ENCODE measurements at places on chromosomes 12 and 14.

GRCh38 chr12:18754124-18754707 is 16.3 kb downstream of the CAPZA3 start:
- H3K4me3 ChIP-seq, result no peak overlapping the region
- H3K36me3 ChIP-seq, result no peaks in the 10 kb centered on the region
- peaks cover 30% of the 10 kb centered on the region for H3K4me1 ChIP-seq
- peak overlapping the region; percentile 94 for H3K27ac ChIP-seq

GRCh38 chr12:71536279-71536938 is 96.8 kb downstream of the LGR5 start:
- no peaks in the 10 kb centered on the region for H3K36me3 ChIP-seq
- H3K4me1 ChIP-seq, result no peaks in the 10 kb centered on the region
- H3K4me3 ChIP-seq, result no peak overlapping the region
- DNase-seq, result peak; percentile 26
- H3K27ac ChIP-seq, result no peak overlapping the region

DNA sequence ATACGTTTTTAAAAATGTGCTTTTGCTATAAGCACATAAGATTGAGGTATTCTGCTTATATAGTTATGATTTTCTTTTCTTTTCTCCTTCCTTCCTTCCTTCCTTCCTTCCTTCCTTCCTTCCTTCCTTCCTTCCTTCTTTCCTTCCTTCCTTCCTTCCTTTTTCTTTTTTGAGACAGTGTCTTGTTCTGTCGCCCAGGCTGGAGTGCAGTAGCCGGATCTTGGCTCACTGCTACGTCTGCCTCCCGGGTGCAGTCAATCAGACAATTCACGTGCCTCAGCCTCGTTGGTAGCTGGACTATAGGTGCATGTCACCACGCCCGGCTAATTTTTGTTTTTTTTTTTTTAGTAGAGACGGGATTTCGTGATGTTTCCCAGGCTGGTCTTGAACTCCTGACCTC is 5.8 kb downstream of the CFAP54 start:
- no peaks in the 10 kb centered on the region for H3K27me3 ChIP-seq
- no peaks in the 10 kb centered on the region for H3K36me3 ChIP-seq
- H3K4me1 ChIP-seq, result no peaks in the 10 kb centered on the region
- DNase-seq, result no peak
- no peak overlapping the region for H3K27ac ChIP-seq
- no peak overlapping the region for H3K4me3 ChIP-seq

DNA sequence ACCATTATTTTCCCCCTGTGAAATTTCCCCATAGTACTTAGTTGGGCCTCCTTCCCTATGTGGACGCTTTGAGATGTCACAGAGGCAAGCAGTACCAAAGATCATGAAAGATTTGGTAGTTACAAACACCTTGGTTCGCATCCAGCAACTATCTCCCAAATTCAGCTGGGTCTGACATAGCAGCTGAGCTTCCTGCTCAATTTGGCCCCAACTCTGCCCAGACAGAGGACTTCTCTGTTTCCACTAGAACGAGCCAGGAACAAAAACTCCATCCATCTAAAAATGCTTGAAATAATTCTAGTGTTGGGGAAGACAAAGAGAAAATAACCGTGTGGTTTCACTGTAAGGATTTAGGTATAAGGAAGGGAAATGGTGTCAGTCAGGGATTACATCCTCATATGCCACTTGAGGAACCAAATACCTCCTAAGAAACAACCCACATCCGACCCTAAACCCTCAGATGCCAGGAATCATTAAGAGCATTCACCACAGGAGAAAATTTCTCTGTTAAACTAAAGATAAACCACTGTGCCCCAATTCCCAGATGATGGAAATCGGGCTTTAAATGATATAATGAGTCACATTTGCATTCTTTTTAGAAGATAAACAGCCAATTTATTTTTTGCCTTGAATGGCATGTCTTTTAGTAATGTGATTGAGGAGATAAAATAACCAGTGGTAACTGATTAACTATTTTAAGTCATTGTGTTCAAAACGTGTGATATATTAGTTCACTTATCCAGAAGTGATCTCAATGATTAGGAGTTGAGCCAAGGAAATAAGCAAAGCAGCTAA is 103.7 kb upstream of the IFNG-AS1 start:
- no peak overlapping the region for H3K4me3 ChIP-seq
- H3K27ac ChIP-seq, result no peak overlapping the region
- DNase-seq, result peak; percentile 33
- H3K27me3 ChIP-seq, result no peaks in the 10 kb centered on the region
- no peaks in the 10 kb centered on the region for H3K4me1 ChIP-seq
- no peaks in the 10 kb centered on the region for H3K36me3 ChIP-seq

DNA sequence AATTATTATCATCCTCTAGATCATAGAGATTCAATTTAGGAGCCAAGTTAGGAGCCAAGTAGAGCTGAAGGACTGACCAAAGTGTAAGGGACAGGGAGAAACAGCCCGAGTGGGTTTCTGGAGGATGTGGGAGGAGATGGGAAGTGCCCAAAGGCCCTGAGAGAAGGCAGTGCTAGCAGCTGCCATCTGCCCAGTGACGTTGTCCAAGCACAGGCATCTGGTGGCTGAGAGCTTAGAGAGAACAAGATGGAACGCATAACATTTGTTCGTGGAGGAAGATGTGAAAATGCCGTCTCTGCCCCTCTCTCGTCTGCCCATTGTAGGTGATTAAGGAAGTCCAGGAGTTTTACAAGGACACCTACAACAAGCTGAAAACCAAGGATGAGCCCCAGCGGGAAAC is 34.7 kb downstream of the CD9 start:
- H3K4me3 ChIP-seq, result no peak overlapping the region
- H3K4me1 ChIP-seq, result no peaks in the 10 kb centered on the region
- H3K27ac ChIP-seq, result no peak overlapping the region
- DNase-seq, result no peak

- no peaks in the 10 kb centered on the region for H3K27me3 ChIP-seq
- H3K27ac ChIP-seq, result no peak overlapping the region
- H3K36me3 ChIP-seq, result no peaks in the 10 kb centered on the region
- H3K4me1 ChIP-seq, result no peaks in the 10 kb centered on the region
These were observed 274.6 kb downstream of the BTG1 start for GRCh38 chr12:91870872-91871707.

DNA sequence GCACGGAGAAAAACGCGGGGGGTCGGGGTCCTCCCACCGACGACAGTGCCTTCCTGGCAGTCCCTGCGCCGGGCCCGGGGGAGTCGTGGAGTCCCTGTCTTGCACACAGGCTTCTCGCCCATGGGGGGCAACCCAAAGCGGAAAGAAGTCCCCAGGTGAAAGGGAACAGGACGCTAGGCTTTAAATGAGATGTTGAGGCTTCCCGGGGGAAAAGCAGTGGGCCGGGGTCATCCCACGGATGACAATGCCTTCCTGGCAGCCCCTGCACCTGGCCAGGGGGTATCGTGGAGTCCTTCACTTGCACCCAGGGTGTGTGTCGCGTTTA is 162.9 kb upstream of the ALG10B start:
- no peaks in the 10 kb centered on the region for H3K27me3 ChIP-seq
- no peaks in the 10 kb centered on the region for H3K36me3 ChIP-seq
- H3K27ac ChIP-seq, result no peak overlapping the region
- DNase-seq, result no peak
- no peaks in the 10 kb centered on the region for H3K4me1 ChIP-seq

DNA sequence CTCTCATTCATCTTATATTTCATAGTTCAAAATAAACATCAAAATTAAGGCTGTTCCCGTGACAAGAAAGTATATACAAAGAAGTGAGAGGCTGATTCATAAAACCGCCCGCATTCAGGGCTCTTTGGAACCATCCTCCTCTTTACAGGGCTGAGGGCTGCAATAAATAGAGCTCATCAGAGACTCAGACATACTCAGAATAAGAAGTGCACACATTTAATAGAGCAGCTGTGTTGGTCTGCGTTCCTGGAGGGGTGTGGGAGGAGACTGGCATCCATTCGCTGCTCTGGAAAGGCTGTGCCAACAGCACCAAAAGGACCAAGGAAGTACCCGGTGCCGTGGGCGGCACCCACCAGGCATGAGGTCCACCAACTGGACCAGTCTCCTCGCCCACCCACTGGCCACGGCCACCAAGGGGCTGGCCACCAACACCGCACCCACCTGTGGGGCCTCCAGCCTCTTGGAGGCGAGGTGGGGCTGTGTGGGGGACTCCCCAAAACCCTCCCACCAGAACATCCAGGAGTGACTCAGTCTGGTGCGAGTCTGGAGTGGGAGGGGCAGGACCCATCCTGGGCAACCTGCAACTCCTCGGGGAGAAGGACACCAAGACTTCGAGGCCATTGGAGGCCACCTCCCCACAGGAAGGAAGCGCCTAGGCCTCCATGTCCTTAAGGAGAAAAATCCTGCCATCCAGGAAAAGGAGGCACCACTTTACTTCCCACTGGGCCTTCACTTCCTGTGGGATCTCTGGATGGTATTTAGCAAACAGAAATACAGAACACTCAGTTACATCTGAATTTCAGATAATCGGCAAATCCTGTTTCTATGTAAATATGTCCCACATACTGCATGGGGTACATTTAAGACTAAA is 32.7 kb downstream of the VCPKMT start:
- H3K4me3 ChIP-seq, result no peak overlapping the region
- no peaks in the 10 kb centered on the region for H3K27me3 ChIP-seq
- no peaks in the 10 kb centered on the region for H3K4me1 ChIP-seq
- no peaks in the 10 kb centered on the region for H3K36me3 ChIP-seq
- H3K27ac ChIP-seq, result no peak overlapping the region

DNA sequence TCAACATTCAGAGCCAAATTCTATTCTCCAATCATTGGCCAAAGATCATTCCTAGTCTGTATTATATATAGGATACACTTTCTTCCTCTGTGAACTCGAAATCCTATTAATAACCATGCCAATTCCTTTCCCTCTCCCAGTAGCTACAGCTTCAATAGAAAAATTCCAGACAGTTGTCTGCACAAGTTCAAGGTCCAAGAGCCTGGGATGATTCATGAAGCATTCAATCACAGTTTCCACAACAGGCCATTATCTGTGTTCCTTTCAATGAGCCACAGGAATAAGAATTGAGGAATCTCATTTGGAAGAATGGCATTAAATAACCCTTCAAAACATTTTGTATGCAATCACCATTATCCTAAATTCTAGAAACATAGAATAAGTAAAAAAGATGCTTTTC is 437.4 kb downstream of the RMST start:
- no peaks in the 10 kb centered on the region for H3K4me1 ChIP-seq
- DNase-seq, result no peak
- no peaks in the 10 kb centered on the region for H3K27me3 ChIP-seq
- H3K4me3 ChIP-seq, result no peak overlapping the region
- no peaks in the 10 kb centered on the region for H3K36me3 ChIP-seq

DNA sequence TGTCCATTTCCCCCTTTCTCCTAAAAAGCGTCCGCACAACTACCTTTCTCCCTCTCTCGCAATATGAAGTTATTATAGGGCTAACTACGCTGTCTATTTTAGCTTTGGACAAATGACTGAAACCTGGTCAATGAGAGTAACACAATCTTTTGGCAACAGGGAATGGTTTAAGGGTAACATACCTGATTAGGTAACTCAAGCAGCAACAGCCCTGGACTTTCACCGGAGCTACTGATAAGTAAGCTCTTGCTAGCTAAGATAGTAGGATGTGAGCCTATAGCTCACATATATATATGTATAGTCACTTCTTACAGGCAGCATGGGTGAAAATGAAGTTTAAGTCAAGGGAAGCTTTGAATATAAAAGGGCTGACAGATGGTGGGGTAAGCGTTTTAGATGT is 313.0 kb downstream of the CEP128 start:
- H3K27me3 ChIP-seq, result no peaks in the 10 kb centered on the region
- H3K4me1 ChIP-seq, result no peaks in the 10 kb centered on the region
- no peaks in the 10 kb centered on the region for H3K36me3 ChIP-seq

GRCh38 chr12:127271776-127272175 is 995.2 kb upstream of the TMEM132C start:
- no peak overlapping the region for H3K27ac ChIP-seq
- no peaks in the 10 kb centered on the region for H3K27me3 ChIP-seq
- H3K36me3 ChIP-seq, result no peaks in the 10 kb centered on the region
- H3K4me3 ChIP-seq, result no peak overlapping the region
- no peak for DNase-seq

DNA sequence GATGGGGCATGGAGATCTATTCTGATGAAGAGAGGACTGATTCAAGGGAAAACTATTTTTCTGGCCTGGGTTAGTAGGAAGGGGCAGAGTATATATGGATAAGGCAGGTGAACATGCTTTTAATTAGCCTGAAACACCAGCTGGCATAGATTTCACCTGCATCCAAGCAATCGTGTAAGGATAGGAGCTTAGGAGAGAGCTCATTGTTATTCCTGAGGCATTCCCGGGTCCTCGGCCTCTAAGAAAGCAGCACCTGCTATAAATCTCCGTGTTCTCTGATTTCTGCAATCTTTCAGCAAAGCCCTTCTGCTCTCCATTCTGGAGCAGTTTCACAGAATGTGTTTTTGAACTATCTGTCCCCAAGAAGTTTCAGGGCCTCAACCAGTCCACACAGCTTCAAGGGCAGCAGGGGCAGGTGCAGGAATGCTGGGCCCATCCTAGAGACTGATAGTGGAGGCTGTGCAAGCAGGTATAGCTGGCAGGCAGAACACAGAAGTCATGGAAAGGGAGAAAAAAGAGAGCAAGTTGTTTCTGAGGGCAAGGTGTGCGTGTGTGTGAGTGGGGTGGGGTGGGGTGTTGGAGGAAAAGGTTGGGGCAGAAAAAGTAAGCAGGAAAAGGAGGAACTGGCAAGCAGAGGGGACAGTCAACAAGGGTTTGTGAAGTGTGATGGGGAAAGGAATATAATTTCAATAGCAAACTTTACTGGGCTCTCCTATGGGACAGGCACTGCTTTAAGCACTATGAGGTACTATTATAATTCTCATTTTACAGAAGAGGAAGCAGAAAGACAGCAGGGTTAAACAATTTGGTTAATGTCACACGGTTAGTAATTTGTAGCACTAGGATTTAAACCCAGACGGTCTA is 203.7 kb upstream of the SSTR1 start:
- H3K4me3 ChIP-seq, result no peak overlapping the region
- H3K36me3 ChIP-seq, result no peaks in the 10 kb centered on the region
- no peak overlapping the region for H3K27ac ChIP-seq

GRCh38 chr12:107372229-107372658 is 278.9 kb upstream of the CRY1 start:
- H3K27ac ChIP-seq, result no peak overlapping the region
- H3K27me3 ChIP-seq, result no peaks in the 10 kb centered on the region
- no peak for DNase-seq
- no peaks in the 10 kb centered on the region for H3K36me3 ChIP-seq

DNA sequence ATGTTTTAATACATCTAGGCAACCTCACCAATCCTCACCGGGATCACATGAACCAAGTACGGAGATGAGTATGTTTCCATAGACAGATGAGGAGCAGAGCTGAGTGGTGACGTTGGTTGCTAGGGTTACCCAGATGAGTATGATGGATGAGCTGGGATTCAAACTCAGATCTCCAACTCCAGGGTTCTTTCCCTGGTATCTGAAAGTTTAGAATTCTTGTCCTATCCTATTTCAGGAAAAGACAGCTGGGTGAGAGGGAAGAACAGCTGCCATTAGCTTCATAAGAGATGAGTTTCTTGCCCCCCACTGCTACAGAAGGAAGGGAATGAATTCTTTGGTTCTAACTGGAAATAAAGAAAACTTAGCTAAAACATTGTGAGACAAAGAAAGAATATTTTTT is 728.9 kb upstream of the TBX3 start:
- DNase-seq, result no peak
- H3K4me3 ChIP-seq, result no peak overlapping the region
- H3K36me3 ChIP-seq, result no peaks in the 10 kb centered on the region
- H3K4me1 ChIP-seq, result peaks cover 7% of the 10 kb centered on the region

- no peak overlapping the region for H3K4me3 ChIP-seq
- peak; percentile 34 for DNase-seq
- H3K36me3 ChIP-seq, result no peaks in the 10 kb centered on the region
These were observed 112.2 kb downstream of the GPR135 start for GRCh38 chr14:59352961-59353360.
